ENCODE measurements at places on chromosomes 2 and 18.

DNA sequence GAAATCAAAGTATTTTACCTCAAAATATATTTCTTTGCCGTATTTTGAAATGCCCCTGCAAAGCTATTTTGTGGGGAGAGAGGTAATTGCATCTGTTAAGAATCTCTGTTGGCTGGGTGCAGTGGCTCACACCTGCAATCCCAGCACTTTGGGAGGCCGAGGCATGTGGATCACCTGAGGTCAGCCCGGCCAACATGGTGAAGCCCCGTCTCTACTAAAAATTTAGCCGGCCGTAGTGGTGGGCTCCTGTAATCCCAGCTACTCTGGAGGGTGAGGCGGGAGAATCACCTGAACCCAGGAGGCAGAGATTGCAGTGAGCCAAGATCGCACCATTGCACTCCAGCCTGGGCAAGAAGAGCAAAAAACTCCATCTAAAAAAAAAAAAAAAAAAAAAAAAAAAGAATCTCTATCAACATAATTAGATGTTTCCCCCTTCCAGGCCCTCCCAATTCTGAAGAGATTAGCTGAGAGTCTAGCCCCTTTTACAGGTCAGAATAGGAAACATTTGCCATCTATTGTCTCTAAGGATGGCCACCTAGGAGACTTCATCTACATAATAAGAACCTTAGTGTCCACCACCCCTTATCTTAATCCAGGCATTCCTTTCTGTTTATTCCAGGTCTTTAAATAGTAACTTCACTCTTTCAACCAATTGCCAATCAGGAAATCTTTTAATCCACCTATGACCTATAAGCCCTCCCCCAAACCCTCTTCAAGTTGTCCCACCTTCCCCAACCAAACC is 3.5 kb upstream of the TRAPPC8 start:
- no peak for DNase-seq

GRCh38 chr18:2236232-2236631 is 335.1 kb downstream of the METTL4 start:
- no peak for DNase-seq

DNA sequence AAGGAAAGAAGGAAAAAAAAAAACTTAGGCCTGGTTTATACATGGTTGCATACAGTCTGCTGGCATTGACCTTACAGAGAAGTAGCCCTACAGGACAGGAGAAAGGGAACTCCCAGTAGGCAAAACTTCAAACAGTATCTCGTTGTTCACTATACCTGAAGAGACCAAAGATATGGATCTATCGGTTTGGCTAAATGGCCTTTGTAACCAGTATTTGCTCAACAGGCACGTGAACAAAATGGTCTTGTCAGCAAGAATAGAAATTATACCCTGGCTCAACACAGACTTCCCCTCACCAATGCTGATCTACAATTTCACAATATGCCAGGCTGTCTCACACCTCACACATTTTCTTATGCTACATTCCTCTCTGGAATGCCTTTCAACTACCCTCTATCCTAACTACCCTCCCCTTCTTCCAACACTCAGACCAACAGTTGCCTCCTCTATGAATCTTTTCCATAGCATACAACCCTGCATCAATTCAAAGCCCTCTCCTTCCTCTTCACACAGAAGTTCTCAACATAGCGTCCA is 13.7 kb downstream of the HYCC2 start:
- no peak for DNase-seq

- no peak for DNase-seq
Measured at GRCh38 chr2:72669121-72669520, 156.7 kb downstream of the EXOC6B start.

DNA sequence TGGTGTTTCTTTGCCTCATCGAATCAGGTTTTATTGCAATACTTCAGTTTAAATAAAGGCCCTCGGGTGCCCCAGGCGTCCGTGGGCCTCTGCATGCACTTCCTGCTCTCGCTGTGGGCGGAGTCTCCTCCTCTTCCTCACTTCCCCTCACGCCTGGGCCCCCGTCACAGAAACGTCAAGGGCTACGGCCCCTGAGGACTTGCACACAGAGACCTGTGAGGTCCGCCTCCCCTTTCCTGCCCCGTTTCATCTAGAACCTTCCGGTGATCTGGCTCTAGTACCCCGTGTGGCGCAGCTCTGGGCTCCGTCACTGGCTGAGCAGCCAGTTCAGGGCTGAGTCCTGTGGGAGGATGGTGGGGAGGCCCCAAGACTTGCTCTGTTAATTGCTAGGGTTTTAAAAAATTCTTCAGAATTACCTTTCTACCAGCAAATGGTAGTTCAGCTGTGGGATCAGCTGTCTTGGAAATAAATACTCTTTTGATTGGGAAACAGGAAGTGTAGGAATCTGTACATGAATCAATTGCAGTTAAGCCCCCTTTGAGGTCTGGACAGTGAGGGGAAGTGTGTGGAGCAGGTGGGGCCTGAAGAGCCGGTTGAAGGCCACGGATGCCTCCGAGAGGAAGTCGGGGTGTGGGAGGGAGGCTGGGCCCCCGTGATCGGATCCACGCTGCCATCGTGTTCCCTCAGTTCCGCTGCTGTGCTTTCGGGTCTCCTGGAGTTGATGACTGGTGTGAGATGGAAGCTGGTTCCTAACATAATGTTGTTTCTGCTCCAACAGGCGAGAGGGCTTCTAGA is 10.2 kb downstream of the NFATC1 start:
- no peak for DNase-seq

DNA sequence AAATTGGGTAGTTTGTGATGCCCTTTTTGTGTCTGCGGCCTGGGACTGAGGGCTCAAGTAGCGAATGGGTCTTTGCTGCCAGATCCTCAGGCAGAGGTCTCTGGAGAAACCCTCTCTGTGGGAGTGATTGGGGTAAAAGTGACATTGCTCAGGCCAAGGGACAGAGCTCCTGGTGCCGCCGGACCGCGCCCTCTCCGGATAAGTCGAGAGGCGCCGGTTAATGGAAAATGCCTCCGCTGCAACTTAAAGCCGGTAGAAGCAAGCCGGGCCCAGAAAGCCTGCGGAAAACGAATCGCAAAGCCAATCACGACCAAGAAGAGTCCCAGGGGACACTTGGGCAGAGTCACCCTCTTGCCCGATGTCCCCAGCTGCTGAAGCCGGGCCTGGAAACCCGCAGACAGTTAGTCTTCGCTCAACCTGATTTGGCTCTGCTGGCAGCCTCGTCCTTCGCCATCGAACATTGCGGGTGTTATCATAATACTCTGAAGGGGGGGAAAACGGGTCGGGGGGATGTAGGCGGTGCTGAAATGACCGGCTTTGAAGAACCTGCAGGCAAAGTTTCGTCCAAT is 352 bp upstream of the HOXD12 start:
- peak; percentile 17 for DNase-seq

DNA sequence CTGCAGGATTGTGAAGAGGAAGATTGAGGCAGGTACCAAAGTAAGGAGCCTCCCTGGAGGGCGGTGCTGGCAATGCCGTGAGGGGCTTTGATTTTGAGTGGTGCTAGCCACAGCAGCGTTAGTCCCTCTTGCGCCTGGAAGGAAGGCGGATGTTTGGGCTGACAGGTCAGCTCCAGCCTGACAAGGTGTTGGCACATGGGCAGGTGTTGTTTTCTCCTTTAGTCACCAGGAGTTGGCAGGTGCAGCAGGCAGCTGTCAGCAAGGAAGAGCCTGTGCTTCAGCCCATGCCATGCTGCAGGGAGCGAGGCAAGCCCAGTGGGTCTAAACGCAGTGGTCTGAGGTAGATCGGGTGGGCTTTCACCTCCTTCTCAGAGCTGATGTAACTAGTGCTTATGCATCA is 8.5 kb downstream of the SEC11C start:
- DNase-seq: no peak

DNA sequence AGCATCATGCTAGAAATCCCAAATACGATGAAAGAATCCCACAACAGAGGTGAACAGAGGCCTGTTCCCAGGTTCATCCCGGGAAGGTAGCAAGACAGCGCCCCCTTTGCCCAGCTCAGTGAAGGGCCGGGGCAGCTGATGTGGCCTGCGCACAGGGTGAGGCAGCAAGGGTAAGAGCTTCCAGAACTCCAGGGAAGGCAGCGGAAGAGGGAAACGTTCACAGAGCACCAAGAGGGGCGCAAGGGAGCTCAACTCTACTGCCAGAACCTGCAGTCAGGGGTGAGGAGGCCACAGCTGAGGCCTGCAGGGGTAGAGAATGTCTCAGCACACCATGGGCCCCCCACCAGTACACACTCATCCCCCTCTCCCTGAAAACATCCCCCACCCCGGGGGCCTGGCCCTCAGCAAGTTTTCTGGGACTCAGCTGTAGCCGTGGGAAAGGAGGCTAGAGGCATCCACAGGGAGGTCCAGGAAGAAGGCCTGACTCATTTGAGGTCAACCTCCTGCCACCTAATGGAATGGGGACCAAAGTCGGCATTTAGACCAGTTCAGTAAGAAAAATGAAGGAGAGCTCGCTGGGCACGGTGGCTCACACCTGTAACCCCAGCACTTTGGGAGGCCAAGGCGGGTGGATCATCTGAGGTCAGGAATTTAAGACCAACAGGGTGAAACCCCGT is 95.6 kb upstream of the ASAP2 start:
- peak; percentile 45 for DNase-seq

DNA sequence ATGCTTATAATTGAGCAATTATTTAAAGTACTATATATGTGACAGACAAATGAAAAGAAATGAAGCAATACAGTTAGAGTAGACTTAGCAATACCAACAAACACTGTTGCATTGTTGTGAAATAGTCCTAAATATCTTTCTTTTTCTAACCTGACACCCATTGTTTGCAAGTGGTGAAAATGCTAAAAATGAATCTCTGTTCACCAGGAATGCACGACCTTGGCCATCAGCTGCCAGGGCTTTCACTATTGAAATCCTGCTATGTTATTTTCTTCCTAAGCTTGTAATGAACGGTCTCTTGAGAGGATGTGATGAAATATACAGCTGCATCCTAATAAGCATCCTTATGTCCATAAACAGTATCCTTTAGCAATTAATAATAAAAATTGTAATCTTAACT is 136.2 kb upstream of the MGAT5 start:
- DNase-seq: no peak

Measured in nephron progenitor cell (in vitro differentiated cells).